Fibroblast of pulmonary artery (primary cell): ENCODE measurements at places on chromosomes 3 and 15.
A peak's percentile ranks its signal among the peaks of the same experiment; 100 is the strongest.

- DNase-seq, result peak; percentile 29
Measured at GRCh38 chr3:156614642-156615511, 59.5 kb upstream of the TIPARP start.

- no peak for DNase-seq
Measured at GRCh38 chr3:72082776-72083462, 298.0 kb upstream of the PROK2 start.

DNA sequence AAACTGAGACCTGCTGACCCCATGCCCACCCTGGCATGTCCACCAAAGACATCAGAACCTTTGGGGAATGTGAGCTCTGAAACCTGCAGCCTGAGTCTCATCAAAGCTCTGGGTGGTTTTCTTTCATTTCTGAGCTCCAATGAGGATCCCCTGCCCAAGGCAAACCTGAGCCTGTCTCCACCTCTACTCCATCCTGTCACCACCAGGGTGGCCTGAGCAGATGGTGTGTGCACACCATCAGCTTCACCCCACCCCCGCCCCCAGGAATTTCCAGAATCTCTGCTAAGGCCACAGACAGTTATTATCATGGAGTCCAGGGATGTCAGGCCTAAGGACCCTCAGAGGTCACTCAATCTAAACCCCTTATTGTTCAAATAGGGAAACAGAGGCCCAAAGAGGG lies 1.3 kb downstream of the XIRP1 start:
- DNase-seq, result no peak

DNA sequence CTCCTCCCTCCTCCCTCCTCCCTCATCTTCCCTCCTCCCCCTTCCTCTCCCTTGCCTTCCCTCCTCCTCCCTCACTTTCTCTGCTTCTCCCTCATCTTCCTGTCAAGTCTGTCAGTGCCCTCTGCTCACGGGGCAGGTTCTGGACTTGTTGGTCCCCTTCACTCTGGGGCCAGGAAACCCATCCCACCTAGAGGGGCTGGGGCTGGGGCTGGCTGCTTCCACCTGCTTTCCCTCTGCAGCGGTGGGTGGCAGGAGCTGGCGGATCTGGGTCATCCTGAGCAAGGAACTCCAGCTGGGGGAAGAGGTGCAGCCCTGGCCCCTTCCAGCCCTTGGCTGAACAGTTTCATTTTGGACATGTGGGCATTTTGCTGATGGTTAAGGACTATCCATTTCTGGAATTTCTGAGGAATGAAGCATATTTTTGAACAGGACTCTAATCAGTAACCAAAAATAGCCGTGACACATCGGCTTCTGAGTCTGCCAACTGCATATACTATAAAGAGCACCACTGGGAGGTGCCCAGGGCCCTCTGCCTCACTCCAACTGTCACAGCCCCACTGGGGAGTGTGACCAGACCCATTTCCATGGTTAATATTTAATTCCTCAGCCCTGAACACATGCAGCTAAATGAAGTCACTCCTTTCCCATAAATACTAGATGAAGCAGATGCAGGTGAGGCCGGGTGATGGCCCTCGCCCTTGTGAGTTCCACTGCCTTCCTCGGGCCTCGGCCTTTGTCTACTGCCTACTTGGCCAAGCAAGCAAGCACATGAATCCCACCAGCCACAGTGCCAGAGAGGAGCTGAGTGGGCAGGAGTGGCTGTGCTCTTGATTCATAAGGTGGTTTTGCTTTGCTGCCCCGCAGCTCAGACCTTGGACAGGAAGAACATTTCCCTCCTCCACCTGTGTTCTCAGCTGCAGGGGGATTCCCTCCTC lies 39.8 kb downstream of the CHDH start:
- peak; percentile 51 for DNase-seq

GRCh38 chr15:65066001-65066634 lies 1.7 kb downstream of the RASL12 start:
- DNase-seq, result peak; percentile 36

GRCh38 chr3:49158103-49158709 lies 7.9 kb downstream of the CCDC71 start:
- DNase-seq, result no peak

- no peak for DNase-seq
Measured at GRCh38 chr3:188338086-188338485, 184.1 kb downstream of the LPP start.

DNA sequence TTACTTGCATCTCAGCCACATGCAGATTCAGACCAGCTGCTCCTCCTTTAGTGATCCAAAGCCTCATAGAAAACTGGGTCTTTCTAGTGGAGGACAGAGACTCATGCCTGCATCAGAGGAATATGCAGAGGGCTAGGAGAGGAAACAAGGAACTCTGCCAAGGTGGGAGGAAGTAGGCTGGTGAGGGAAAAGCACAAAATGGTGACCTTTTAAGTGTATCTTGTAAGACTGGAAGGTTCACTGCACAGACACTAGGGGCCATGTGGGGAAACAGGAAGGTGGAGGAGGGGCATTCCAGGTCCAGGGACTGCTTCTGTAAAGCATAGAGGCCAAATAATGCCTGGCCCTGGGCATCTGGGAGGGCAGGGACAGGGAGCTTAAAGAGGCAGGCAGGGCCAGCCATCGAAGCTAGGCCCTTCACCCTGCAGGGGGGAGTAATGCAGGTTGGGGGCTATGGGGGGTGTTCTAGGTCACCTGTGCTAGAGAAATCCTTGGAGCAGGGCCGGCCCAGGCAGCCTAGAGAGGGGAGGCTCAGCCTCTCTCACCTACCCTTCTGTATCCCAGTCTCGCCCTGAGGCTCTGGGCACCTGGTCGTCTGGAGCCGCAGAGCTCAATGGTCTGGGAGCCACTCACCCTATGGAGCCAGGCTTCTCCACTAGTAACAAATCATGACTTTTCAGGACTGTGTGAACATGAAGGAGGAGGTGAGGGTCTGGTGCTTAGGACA lies 117.7 kb downstream of the DNAJB8 start:
- peak; percentile 37 for DNase-seq

DNA sequence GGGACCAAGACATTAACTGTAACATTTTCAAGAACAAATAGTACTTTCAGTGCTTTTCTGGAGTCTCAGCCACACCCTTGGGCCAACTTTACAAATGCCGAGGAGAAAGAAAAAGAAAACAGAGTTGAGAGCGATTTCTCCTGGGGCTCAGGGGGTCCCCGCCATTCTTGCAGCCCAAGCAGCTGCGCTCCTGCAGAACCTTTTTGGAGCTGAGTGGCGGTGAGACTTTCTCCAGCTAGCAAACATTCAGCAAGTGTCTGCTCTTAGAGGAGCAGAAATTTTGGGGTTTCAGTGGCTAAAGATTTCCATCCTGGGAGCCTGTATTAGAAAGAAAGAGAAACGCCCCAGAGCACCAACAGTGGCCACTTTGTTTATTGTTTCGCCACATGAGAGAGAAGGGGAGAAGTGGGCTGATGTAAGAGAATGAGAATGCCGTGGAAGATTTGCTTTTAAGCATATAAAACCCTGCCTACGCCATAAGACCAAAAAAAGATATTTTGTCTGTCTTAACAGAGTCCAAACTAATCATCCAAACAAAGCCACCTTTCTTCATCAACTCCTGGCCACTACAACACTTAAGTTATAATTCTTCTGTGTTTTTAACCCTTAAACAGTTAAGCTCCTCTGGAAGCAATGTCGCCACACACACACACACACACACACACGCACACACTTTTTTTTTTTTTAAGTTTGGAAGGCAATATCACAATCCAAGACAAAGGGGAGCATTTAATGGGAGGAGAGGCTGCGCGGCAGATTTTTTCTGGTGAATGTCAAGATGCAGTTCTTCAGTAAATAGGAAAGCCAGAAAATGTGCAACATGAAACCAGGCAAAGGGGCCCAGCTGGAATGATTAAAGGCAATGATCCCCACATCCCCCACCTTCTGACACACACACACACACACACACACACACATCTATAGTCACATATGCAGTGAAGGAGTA lies 19.2 kb downstream of the EID1 start:
- DNase-seq, result peak; percentile 75

DNA sequence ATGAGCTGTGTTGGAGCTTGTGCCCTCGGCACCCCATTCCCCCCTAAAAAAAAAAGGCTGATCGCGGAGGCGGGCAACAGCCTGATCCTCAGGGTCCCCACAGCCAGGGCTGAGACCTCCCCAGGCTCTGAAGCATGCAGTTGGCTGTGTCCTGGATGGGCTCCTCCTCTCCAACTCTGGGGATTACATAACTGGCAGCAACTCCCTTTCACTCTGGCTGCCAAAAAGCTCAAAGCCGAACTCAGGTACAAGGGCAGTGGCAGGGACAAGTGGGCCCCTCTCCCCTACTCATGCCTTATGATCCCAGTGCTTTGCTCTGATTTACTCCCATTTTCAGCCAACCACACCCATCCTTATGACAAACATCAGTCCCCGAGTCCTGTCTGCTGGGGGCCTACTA lies 18.3 kb downstream of the TPRA1 start:
- DNase-seq, result no peak

GRCh38 chr3:72312339-72312738 lies 527.4 kb upstream of the PROK2 start:
- no peak for DNase-seq

DNA sequence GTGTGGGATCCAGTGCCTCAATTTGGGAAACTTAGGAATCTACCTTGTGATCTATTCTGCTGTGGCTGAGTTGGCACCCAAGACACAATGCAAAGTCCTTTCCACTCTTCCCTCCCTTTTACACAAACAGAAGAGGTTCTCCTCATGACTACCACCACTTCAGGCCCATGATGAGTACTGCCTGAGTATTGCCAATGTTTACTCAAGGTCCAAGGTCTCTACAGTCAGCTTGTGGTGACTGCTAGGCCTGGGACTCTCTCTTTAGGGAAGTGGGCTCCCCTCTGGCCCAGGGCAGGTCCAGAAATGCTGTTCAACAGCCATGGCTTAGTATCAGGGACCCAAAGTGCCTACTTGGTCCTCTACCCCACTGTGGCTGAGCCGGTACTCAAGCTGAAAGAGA lies 56.8 kb upstream of the PEX5L start:
- DNase-seq, result no peak

DNA sequence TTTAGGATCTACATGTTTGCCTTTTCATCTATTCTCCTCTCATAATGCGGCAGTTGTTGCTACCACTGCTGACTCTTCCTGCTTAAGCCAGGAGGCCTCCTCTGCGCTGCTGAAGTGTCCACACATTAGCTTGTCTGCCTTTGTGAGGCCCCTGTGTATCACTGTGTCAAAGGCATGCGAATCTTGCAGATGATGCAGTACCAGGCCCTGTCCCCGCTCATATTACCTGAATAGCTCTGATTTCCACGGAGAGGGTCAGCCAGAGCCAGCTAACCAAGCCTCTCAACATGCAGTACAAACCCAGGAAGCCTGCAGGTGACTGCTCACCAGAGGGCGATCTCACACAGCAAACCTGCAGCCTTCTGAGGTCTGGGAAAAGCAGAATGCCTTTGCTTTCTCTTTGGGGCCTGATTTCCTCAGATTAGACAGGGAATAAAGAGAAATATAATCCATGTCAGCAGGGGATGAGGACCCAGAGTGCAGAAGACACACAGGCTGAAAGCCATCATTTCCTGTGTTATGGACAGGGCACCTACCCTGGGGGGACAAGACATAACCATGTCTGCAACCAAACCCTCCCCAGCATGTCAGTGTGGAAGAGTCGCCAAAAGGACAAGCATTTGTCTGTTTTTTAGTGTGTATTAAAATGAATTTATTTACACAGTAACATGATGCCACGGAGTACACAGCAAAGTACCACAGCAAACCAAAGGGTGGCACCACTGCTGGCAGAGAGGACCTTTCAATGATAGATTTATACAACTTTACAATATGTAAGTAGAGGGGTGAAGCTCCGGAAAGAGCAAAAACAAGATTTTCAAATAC lies 36.8 kb upstream of the TSPAN3 start:
- peak; percentile 73 for DNase-seq

DNA sequence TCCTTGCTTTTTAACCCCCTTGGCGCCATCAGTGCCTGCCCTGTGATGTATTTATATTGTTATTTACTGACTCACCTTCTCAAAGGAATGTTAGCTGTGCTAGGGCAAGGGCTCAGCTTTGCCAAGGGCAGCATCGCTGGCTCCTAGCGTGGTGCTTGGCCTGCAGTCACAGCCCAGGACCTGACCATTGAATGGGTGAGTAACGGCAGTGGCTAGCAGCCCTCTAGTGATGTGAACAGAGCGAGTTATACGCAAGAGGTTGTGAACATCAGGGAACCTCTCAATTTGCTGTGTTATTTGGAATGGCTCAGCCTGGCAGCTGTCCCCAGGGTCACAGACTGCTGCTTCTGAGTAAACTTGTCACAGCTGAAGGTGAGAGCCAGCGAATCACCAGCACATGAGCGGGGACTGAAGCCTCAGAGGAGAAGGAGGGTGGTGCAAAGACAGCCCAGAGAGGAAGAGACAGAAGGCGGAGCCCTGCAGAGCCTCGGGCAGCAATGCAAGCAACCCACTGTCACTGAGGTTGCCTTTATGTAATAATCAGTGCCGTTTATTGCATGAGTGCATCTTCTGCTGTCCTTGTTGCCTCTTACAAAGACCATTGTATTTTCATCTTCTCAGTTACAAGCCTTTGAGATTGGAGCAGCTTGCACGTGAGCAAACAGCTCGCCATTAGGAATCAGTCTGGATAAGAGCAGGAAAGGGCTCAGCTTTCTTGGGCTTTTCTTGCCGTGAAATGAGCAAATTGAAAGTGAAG lies 158.3 kb downstream of the SLCO3A1 start:
- DNase-seq, result no peak

- DNase-seq, result no peak
Measured at GRCh38 chr15:80645494-80646065, 49.5 kb upstream of the ABHD17C start.

GRCh38 chr15:39869858-39870515 lies 50.1 kb downstream of the GPR176 start:
- DNase-seq, result no peak

DNA sequence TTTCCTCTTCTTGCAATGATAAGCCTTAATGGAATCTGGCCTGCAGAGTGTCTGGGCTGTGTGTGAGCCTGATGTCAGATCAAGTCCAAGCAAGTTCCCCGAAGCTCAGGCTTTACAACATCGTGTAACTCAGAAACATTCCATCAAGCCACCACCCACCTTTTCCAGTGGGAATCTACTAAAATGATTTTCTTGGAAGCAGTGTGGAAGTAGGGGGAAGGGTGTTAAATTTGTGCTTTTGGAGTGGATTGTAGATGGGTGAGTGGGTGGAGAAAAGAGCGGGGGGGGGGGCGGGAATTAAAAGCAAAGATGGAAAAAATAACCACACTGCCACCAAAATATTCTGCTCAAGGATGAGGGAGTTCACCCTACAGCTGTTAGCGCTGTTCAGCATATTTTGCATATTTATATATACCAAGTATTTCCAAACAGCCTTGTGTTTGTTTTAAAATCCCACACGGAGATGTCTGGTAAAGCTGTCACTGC lies 53.6 kb downstream of the VGLL3 start:
- DNase-seq, result peak; percentile 72

GRCh38 chr3:151931171-151931570 lies 57.7 kb downstream of the SUCNR1 start:
- no peak for DNase-seq

GRCh38 chr3:195612075-195612800 lies 28.5 kb upstream of the APOD start:
- no peak for DNase-seq

- DNase-seq, result no peak
Measured at GRCh38 chr3:150682279-150682678, 21.4 kb downstream of the ERICH6 start.

DNA sequence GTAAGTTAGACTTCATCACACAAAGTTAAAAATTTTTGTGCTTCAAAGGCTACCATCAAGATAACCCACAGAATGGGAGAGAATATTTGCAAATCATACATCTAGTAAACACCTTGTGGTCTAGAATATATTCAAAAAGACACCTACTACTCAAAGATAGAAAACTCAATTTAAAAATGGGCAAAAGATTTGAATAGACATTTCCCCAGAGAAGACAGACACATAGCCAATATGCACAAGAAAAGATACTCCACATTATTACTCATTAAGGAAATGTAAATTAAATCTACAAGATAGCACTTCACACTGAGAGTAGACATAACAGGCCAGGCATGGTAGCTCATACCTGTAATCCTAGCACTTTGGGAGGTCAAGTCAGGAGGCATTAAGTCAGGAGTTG lies 87.8 kb upstream of the MANF start:
- no peak for DNase-seq
